ENCODE measurements at places on chromosomes 1 and 21. TPM values are rescaled to one million over a fixed set of nuclear protein-coding genes. Genes with fewer than 3 reads are reported as not detected.

The REN gene
- total RNA-seq = not detected

The PAPPA2 gene
- 1.1 TPM for total RNA-seq

The EFNA1 gene
- 18.8 TPM for total RNA-seq

The NBPF19 gene
- 14.9 TPM for total RNA-seq

The THEM5 gene
- not detected for total RNA-seq

The GCSAML gene
- under 0.01 TPM for total RNA-seq

The ORC1 gene
- 2.6 TPM for total RNA-seq

The SPRR3 gene
- total RNA-seq = 1.2 TPM

The S100A7 gene
- total RNA-seq = not detected

The TINAGL1 gene
- total RNA-seq = 13.3 TPM

The C8A gene
- not detected for total RNA-seq

The CADM3 gene
- total RNA-seq = not detected

The WNT3A gene
- not detected for total RNA-seq

The FCRL1 gene
- not detected for total RNA-seq

The TMEM125 gene
- total RNA-seq = not detected

The KCNAB2 gene
- 2.7 TPM for total RNA-seq

The DUSP12 gene
- total RNA-seq = 28.8 TPM

The TMEM52 gene
- total RNA-seq = 0.54 TPM

The TMEM81 gene
- 0.65 TPM for total RNA-seq

The PTPRU gene
- 42.2 TPM for total RNA-seq

The SPRR2A gene
- not detected for total RNA-seq

The ELOA gene
- total RNA-seq = 42.2 TPM

The CELA2A gene
- not detected for total RNA-seq

The PIGR gene
- not detected for total RNA-seq

The SLC30A10 gene
- total RNA-seq = not detected

The C4BPA gene
- not detected for total RNA-seq

The NLRP3 gene
- 4.9 TPM for total RNA-seq

The BSND gene
- not detected for total RNA-seq

The MAP3K7CL gene
- total RNA-seq = 4.4 TPM

The TMEM200B gene
- 20.8 TPM for total RNA-seq

The EPHA2 gene
- total RNA-seq = 28.6 TPM

The TIAM1 gene
- total RNA-seq = 62.4 TPM

The OLFM3 gene
- total RNA-seq = not detected

The OR2L5 gene
- total RNA-seq = 0.11 TPM

The LYPLA2 gene
- total RNA-seq = 96.0 TPM

The WNT4 gene
- not detected for total RNA-seq

The ARMH1 gene
- total RNA-seq = 0.22 TPM

The CORT gene
- 0.11 TPM for total RNA-seq

The FCRL5 gene
- not detected for total RNA-seq

The TLR5 gene
- 0.39 TPM for total RNA-seq

The ZNF124 gene
- 48.3 TPM for total RNA-seq

The TSNAX gene
- 32.8 TPM for total RNA-seq

The SPRR4 gene
- not detected for total RNA-seq

The CCDC30 gene
- total RNA-seq = 2.4 TPM

The SMCP gene
- total RNA-seq = not detected

The NCSTN gene
- 145 TPM for total RNA-seq

The CYP4X1 gene
- total RNA-seq = 0.43 TPM

The CD164L2 gene
- total RNA-seq = 0.79 TPM

The PTAFR gene
- total RNA-seq = not detected

The ADARB1 gene
- 46.0 TPM for total RNA-seq

The WNT9A gene
- 5.1 TPM for total RNA-seq

The CYYR1 gene
- 0.11 TPM for total RNA-seq

The NTMT2 gene
- not detected for total RNA-seq

The OMA1 gene
- total RNA-seq = 17.3 TPM

The LCE2B gene
- not detected for total RNA-seq

Measured in placental epithelial cell (primary cell).